HEK293T (cell line): ENCODE measurements at places on chromosomes 7 and 10.

GRCh38 chr10:91677911-91678310 lies 45.0 kb upstream of the PPP1R3C start:
- DNase-seq = no peak

DNA sequence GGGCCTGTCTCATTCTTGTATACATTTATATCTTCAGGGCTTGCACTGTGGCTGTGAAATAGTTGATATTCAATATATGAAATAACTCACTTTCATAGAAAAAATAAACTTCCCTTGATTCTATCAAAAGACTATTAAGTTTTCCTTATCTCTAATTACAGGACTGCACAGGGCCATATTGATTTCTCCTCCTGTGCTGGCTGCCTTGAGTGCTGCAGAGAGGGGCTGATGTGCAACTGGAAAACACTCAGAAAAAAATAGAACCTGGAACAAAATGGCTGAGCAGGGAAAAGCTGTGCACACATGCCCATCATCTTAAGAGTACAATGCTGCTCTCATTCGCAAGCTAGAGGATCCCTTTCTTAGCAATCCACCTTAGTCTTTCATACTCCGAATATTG lies 5.9 kb upstream of the HDAC9 start:
- DNase-seq = no peak

- no peak for DNase-seq
Measured at GRCh38 chr10:115604627-115605026, 511.5 kb downstream of the ATRNL1 start.

DNA sequence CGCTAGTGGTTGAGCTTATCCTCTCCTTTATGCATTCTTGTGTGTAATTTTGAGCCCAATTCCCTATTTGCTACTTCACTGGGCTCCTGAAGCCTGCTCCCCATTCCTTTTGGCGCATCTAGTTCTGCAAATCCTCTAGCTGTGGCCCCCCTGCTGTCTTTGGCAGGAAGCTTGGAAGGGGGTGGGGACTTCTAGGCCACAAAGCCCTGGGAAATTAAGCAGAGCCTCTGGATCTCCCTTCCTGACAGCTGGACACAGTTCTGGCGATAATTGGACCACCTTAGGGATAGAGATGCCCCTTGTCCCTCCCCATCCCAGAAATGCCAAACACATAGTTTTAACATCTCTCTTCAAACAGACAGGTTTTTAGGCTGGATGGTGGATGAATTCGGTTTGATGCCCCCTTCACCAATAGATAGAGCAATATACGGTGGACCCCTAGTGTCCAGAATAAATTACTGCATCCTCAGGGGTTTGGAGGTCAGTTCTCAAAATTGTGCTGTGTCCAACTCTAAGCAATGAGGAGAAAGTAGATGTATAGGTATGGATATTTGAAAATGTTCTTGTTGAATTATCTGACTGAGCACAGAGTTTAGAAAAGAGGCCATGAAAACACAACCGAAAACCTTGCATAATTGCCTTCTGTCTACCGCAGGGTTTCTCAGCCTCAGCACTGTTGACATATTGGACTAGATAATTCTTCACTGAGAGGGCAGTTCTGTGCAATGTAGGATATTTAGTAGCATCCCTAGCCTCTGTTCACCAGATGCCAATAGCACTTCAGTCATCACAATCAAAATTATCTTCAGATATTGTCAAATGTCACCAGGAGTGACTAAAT lies 75.5 kb downstream of the PAPSS2 start:
- DNase-seq = peak; percentile 65

GRCh38 chr10:34292675-34293074 lies 522.4 kb downstream of the PARD3 start:
- no peak for DNase-seq

DNA sequence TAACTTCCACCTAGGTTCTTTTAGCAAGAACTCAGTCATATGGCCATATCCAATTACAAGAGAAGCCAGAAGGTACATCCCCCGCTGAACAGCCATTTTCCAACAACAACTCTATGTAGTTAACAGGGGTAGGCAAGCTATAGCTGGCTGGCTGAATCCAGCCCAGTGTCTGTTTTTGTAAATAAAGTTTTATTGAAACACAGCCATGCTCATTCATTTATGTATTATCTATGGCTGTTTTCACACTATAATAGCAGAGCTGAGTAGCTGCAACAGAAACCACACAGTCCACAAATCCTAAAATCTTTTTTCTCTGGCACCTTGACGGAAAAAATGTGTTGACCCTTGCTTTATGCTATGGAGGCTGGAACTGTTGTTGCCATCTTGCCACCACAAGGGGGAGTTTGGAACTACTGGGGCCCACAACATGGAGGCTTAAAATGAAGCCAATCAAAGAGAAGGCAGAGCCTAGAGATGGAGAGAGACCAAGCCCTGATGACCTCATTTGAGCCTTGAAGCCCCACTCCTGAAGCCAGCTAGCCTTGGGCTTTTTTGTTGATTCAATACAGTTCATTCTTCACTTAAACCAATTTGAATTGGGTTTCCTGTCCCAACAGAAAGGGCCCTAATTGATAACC lies 33.3 kb upstream of the XPNPEP1 start:
- DNase-seq = peak; percentile 80

DNA sequence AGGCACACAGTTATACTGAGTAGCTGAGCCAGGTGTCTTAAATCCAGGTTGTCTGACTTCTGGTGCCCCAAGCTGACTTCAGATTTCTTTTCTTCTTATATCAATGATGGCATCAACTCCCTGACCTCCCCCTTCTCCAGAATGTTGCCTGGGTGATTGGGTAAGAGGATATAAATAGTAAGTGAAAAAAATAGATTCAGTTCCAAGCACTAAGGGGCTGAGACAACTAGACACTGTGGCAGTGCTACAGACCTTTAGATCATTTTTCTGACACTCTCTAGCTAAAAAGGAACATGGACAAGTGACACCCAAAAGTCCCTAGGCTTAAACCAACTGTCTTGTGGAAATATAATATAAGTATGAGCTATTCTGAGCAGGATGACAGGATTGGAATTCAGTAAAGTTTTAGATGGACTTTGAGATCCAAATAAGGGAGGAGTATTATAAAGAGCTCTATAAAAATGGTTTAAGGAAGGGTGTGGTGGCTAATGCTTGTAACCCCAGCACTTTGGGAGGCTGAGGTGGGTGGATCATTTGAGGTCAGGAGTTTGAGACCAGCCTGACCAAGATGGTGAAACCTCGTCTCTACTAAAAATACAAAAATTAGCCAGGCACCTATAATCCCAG lies 589.1 kb upstream of the GALNT17 start:
- DNase-seq = no peak

DNA sequence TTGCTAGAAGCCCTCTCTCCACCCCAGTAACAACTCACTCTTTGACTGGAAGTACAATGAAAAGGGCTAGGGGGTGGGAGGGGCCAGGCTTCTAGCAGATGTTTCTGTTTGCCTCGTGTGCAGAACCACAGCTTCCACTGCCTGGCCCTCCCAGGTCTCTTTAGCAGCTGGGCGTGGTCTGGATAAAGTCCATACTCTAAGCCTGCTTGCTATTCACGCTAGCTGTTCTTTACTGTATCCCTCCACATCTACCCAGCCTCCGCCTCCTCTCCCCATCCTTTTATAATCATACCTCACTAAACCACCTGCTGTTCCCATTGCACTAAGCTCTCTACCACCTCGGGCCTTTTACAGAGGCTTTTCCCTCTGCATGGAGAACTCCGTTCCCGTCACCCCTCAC lies 288.8 kb downstream of the CAMK1D start:
- no peak for DNase-seq

- peak; percentile 75 for DNase-seq
Measured at GRCh38 chr7:150974468-150975391, 3.4 kb downstream of the KCNH2 start.

GRCh38 chr7:36904802-36905201 lies 180.5 kb upstream of the AOAH start:
- DNase-seq = no peak

- no peak for DNase-seq
Measured at GRCh38 chr10:121138112-121138860, 287.1 kb downstream of the WDR11 start.

GRCh38 chr10:127354255-127354654 lies 157.9 kb upstream of the INSYN2A start:
- no peak for DNase-seq

- no peak for DNase-seq
Measured at GRCh38 chr10:100799881-100800280, 54.5 kb downstream of the PAX2 start.

DNA sequence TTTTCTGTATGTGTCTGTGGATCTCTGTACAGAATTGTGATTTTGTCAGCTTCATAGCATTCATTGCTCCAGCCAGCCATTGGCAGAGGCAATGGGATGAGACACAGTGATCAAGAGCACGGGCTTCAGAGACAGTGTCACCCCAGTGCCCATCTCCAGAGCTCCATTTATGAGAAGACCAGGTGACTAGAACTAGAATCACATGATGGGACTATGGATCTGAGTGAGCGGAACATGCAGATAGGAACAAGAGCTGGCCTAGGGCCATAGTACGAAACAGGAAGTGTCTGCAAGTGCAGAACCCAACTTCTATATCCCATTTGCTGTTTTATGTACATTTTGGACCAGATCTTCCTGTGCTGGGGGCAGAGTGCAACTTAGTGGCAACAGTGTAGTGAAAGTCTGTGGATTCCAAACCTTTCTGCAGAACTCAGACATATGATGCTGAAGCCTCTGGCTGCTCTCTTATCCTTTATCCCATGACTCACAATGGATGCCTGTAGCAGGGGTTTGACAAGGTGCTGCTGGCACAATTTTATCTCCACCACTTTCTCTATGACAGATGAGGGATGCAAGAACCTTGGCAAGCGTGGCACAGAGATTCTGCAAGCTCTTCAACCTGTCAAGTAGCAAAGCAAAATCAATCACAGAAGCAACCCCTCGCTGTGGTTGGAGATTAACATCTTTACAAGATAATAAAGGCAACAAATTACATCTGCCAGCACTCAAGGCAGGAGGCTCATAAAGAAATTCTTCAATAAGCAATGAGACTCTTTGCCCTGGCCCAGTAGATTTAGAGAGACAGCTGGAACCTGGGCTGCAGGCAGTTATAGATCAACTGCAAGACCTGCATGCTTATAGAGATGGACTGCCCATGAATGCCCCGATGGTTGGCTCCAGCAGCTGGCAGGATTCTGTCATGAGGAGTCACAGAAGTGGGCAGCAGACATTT lies 681.3 kb downstream of the TNS3 start:
- DNase-seq = no peak

- DNase-seq = no peak
Measured at GRCh38 chr10:125976960-125977605, 80.7 kb downstream of the FANK1 start.

DNA sequence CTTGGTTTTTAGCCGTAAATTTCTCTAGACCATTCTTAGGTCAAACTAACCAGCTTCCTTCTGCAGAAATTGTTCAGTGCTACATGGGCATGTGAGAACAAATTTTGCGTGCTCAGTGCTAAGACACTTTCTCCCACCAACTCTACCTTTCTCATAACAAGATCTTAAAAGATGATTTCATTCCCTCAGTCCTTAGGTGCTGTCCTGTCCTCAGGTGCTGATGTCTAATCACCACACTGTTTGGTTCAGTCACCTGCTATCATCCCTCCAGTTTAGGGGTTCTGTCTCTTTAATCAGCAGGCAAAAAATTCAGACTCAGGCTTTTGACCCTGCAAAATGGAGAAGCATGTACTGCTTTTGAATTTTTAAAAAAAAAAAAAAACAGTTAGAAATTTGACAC lies 227.5 kb upstream of the YAE1 start:
- no peak for DNase-seq

DNA sequence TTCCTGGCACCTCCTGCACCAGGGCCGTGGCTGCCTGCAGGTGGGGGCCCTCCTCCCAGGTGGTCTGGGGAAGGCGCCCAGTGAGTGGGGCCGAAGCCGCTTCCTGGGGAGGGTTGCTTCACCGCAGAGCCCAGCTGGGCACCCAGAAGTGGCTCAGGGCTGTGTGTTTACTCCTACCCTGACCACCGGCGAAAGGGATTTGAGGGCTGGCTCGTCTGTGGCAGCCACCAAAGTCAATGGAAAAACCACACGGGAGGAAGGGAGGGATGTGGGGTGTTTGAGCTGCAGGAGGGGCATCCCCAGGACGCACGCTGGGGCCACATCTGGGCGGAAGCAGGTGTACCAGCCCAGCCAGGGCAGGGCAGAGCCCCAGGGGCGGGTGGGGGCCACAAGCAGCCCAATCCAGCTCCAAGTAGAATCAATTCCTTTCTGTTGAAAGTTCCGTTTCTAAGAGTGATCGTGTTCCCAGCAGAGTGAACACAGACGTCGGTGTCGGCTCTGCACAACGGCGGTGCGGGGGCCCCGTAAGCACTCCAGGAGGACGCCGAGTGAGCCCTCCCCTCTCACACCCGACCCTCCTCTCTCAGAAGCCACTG lies 69.9 kb downstream of the FOXL3 start:
- no peak for DNase-seq

- no peak for DNase-seq
Measured at GRCh38 chr10:21962358-21962757, 41.2 kb downstream of the DNAJC1 start.

DNA sequence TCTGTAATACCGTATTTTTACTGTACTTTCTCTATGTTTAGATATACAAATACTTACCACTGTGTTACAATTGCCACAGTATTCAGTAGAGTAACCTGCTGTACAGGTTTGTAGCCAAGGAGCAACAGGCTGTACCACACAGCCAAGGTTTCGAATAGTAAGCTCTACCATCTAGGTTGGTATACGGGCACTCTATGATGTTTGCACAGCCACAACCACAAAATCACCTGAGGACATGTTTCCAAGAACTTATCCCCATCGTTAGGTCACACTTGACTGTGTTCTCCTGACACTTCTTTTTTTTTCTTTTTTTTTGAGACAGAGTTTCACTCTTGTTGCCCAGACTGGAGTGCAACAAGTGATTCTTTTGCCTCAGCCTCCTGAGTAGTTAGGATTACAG lies 134.6 kb upstream of the TRIM24 start:
- no peak for DNase-seq

DNA sequence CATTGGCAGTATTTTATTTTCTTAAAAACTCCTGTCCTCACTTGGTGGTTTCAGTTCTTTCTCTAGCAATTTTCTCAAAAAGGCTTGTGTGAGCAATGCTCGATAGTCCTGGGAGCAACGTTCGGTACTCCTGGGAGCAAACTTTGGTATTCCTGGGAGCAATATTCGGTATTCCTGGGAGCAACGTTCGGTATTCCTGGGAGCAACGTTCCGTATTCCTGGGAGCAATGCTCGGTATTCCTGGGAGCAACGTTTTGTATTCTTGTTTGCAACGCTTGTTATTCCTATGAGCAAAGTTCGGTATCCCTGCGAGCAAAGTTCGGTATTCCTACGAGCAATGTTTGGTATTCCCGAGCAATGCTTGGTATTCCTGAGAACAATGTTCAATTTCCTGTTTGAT lies 362.0 kb upstream of the ADARB2 start:
- DNase-seq = no peak

GRCh38 chr10:127283017-127283416 lies 86.6 kb upstream of the INSYN2A start:
- no peak for DNase-seq
